ENCODE measurements at places on chromosomes 7 and 10. TPM values are rescaled to one million over a fixed set of nuclear protein-coding genes. Genes with fewer than 3 reads are reported as not detected.

Gene PAPSS2
- 28.1 TPM for total RNA-seq

Gene CNPY1
- total RNA-seq = not detected

Gene MYOF
- 227 TPM for total RNA-seq

Gene PALD1
- 5.9 TPM for total RNA-seq
